Suppressor macrophage treated with lipopolysaccharide for 4 hours (primary cell): ENCODE measurements at places on chromosomes 4 and X.

DNA sequence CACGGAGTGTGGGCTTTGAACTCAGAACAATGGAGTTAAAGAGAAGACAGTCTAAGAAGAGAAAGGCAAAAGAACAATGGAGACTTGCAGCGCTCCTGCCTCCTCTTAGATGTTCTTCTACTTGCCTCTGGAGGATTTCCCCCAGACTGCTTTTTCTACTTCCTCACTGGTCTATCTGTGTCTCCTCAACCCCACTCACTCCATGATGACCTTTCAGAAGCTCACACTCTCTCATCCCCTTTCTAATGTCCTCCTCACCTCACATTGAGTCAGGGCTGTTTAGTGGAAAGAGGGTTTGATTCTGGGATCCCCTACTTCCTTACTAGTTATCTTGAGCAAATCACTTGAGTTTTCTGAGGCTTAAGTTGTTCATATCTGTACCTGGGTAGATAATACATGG is 12.2 kb upstream of the HERC6 start:
- DNase-seq: peak; percentile 25

- no peak for DNase-seq
Measured at GRCh38 chr4:79869597-79870237, 203.3 kb downstream of the ANTXR2 start.

- no peak for DNase-seq
Measured at GRCh38 chr4:22174640-22175039, 226.1 kb upstream of the KCNIP4 start.

GRCh38 chr4:125390727-125391126 is 76.0 kb downstream of the FAT4 start:
- no peak for DNase-seq

DNA sequence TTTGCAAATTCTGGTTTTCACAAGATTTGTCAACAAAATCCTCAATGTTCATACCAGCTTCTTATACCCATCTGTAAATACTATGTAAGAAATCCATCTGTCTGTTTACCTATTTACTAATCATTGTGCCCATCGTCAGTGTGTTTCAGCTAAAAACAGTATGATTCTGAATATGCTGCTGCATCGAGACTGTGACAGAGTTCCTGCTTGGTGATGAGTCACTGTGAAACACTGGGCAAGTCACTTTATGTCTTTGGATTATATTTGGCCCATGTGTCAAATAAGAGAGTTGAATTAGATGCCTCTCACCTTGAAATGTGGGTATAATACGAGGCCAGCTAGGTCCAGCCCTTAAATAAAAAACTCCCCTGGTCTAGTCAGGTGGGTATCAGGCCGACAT is 79.3 kb downstream of the CBLL2 start:
- DNase-seq: no peak

- no peak for DNase-seq
Measured at GRCh38 chr4:101701551-101701950, 89.0 kb upstream of the BANK1 start.

DNA sequence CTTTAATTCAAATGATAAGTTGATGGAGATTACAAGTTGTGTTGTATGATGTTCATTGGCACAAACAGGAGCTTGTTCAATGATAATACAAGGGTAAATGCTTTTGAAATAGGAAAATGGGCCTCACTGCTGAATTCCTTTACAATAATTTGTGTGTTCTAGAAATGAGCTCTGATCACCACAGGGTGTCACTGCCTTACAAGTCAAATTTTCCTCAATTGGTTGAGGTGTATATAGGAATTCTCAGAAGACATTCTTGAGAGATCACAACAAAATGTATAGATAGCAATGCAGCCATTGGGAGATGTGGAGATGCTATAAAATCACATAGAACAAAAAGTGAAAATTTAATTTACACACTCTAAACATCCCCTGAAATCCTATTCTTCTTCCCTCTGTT is 49.6 kb downstream of the KLF8 start:
- peak; percentile 0 for DNase-seq
